ENCODE measurements at places on chromosomes 3 and 15.

GRCh38 chr3:138234401-138235179 is 47.5 kb downstream of the ARMC8 start:
- no peaks in the 10 kb centered on the region for H3K36me3 ChIP-seq
- H3K4me3 ChIP-seq: no peak overlapping the region
- no peak overlapping the region for H3K27ac ChIP-seq
- DNase-seq: no peak
- H3K4me1 ChIP-seq: peaks cover 3% of the 10 kb centered on the region

DNA sequence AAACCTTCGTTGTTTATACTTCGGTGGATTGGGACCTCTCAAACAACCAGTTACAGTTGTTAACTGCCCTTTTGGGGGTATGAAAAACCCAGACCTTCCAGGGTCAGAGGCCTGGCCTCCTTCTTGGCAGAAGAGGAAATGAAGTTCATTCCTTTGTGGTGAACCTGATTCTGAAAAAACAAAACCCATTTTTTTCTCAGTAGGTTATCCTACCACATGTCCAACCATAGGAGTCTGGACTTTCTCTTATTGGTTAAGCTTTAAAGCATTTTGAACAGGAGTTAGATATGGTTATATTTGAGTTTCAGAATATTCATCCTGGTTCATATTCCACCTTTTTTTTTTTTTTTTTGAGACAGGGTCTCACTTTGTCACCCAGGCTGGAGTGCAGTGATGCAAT is 7.2 kb upstream of the LACTB start:
- DNase-seq: no peak
- peaks cover 6% of the 10 kb centered on the region for H3K36me3 ChIP-seq
- H3K27me3 ChIP-seq: peaks cover 2% of the 10 kb centered on the region

GRCh38 chr3:188431040-188431439 is 277.1 kb downstream of the LPP start:
- H3K36me3 ChIP-seq: peaks cover 9% of the 10 kb centered on the region
- peaks cover 46% of the 10 kb centered on the region for H3K4me1 ChIP-seq
- no peak overlapping the region for H3K27ac ChIP-seq
- peaks cover 2% of the 10 kb centered on the region for H3K27me3 ChIP-seq
- DNase-seq: no peak

GRCh38 chr3:1087066-1087560 is 5.7 kb upstream of the CNTN6 start:
- H3K4me1 ChIP-seq: no peaks in the 10 kb centered on the region
- H3K27me3 ChIP-seq: no peaks in the 10 kb centered on the region
- no peaks in the 10 kb centered on the region for H3K36me3 ChIP-seq

DNA sequence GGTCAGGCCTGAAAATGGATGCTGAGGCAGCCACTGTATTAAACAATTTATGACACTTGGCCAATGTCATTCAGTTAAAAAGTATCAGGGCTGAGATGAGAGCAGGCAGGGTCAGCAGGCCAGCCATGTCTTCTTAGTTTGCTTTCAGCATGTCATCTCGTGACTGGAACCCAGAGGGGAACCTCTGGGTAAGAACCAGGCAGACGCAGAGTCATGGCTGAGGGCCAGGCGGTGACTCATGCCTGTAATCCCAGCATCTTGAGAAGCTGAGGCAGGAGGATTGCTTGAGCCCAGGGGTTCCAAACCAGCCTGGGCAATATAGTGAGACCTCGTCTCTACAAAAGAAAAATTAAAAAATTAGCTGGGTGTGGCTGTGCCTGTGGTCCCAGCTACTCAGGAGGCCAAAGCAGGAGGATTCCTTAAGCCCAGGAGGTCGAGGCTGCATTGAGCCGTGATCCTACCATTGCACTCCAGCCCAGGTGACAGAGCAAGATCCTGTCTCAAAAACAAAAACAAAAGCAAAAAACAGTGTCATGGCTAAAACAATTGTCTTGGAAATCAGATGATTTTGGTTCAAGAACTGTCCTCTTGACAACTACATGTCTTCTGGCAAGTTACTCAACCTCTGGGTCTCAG is 11.7 kb downstream of the BCL2L10 start:
- peaks cover 2% of the 10 kb centered on the region for H3K27me3 ChIP-seq
- no peak for DNase-seq
- no peaks in the 10 kb centered on the region for H3K4me1 ChIP-seq
- H3K36me3 ChIP-seq: no peaks in the 10 kb centered on the region
- H3K27ac ChIP-seq: no peak overlapping the region

GRCh38 chr15:91473894-91474545 is 374.0 kb downstream of the SV2B start:
- H3K4me1 ChIP-seq: peaks cover 9% of the 10 kb centered on the region
- no peak for DNase-seq
- H3K4me3 ChIP-seq: no peak overlapping the region
- H3K36me3 ChIP-seq: no peaks in the 10 kb centered on the region
- H3K27me3 ChIP-seq: no peaks in the 10 kb centered on the region

DNA sequence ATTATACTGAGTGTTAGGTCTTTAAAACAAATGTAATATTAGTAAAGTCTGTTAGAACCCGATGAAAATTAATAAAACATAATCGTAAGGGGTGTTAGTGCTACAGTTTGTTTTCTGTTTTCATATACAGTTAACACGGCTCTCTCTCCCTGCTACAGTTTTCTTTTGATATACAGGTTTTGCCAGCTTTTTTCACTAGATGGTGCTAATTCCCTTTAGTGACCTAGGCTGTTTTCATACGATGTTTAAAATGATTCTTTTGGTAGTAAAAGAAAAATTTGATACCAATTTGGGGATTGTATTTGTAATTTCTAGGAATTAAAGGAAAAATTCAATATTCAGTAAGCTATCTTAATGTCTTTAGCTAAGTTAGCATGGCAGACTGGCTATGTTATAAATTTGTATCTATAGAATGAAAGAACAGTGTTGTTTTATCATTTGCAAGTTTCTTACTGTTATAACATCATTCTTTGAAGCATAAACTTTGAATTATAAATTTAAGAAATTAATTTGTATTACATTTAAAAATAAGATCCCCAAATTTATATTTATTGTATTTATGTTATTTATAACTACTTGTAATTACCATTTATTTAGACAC is 11.5 kb downstream of the APH1B start:
- H3K4me3 ChIP-seq: no peak overlapping the region
- no peak for DNase-seq
- no peaks in the 10 kb centered on the region for H3K27me3 ChIP-seq
- peaks cover 40% of the 10 kb centered on the region for H3K4me1 ChIP-seq

DNA sequence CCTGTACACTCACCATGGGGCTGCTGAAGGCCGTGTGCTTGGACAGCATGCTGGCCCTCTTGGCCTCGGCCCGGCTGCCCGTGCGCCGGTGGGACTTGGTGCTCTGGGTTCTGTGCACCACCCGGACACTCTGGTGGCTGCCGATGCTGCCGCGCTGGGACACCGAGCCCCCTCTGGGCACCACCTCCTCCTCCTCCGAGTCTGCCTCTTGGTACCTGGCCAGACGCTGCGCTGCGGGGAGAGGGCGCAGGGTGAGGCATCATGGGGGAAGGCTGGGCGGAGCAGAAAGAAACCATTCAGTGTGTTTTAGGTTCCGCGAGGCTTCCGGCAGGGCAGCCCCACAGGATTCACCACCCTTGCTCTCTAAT is 145.0 kb downstream of the ATP10A start:
- no peak overlapping the region for H3K4me3 ChIP-seq
- H3K4me1 ChIP-seq: peaks cover 3% of the 10 kb centered on the region
- no peaks in the 10 kb centered on the region for H3K36me3 ChIP-seq

GRCh38 chr3:14989943-14990779 is 42.8 kb downstream of the NR2C2 start:
- no peak overlapping the region for H3K27ac ChIP-seq
- H3K27me3 ChIP-seq: no peaks in the 10 kb centered on the region
- no peak for DNase-seq
- no peak overlapping the region for H3K4me3 ChIP-seq
- no peaks in the 10 kb centered on the region for H3K36me3 ChIP-seq

DNA sequence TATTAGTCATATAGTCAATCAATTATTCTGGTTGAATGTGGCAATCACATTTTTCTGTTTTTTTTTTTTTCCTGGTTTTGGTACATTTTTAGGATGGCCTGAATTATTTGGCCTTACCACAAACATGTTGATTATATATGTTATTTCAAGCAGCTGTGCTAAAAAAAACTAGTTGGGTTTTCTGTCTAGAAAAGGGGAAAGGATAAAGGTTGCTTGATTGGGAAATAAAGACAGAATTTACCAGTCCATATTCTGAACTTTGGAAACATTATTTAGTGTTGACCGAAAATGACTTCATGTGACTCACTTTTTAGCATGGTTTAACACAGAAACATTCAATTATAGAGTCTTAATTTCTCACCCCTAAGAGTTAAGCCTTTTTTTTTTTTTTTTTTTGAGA is 8.1 kb downstream of the MORF4L1 start:
- no peak for DNase-seq
- H3K36me3 ChIP-seq: peaks cover 5% of the 10 kb centered on the region
- no peak overlapping the region for H3K4me3 ChIP-seq
- no peaks in the 10 kb centered on the region for H3K27me3 ChIP-seq
- H3K27ac ChIP-seq: no peak overlapping the region

GRCh38 chr3:46007280-46007679 is 11.7 kb upstream of the FYCO1 start:
- peaks cover 2% of the 10 kb centered on the region for H3K27me3 ChIP-seq
- no peak overlapping the region for H3K4me3 ChIP-seq
- DNase-seq: no peak
- H3K27ac ChIP-seq: no peak overlapping the region
- peaks cover 4% of the 10 kb centered on the region for H3K4me1 ChIP-seq
- H3K36me3 ChIP-seq: no peaks in the 10 kb centered on the region

DNA sequence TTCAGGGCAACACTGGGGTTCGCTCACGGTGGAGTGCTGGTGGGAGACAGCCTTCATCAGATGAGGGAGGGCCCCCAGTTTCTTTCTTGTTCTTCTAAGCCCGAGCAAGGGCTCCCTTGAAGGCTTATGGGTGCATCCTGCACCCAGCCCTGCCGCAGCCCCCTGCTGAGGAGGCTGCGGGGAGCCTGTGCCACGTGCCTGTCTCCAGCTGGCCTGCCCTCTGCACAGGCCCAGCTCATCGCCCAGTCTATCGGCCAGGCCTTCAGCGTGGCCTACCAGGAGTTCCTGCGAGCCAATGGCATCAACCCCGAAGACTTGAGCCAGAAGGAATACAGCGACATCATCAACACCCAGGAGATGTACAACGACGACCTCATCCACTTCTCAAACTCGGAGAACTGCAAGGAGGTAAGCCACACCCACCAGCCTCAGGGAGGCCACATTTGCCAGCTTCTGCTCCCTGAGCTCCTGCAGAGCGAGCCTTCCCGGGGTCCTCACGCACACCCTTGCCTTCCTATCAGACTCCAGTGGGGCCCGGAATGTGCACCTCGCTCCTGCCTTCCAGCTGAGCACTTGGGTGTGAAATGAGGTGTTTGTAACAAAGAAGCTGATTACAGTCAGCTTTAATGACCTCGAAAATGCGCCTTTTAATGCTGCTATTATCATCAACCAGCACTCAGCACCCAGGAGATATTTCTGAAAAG is 164.3 kb downstream of the NSMCE3 start:
- H3K36me3 ChIP-seq: peaks cover 7% of the 10 kb centered on the region
- no peak overlapping the region for H3K4me3 ChIP-seq
- H3K4me1 ChIP-seq: no peaks in the 10 kb centered on the region
- H3K27me3 ChIP-seq: peaks cover 9% of the 10 kb centered on the region
- H3K27ac ChIP-seq: no peak overlapping the region

- DNase-seq: no peak
- peaks cover 16% of the 10 kb centered on the region for H3K4me1 ChIP-seq
- H3K4me3 ChIP-seq: no peak overlapping the region
- peaks cover 5% of the 10 kb centered on the region for H3K36me3 ChIP-seq
- peaks cover 4% of the 10 kb centered on the region for H3K27me3 ChIP-seq
Measured at GRCh38 chr15:65182538-65182937, 2.6 kb downstream of the CLPX start.

- H3K27me3 ChIP-seq: no peaks in the 10 kb centered on the region
- H3K4me3 ChIP-seq: no peak overlapping the region
- no peak overlapping the region for H3K27ac ChIP-seq
- no peaks in the 10 kb centered on the region for H3K36me3 ChIP-seq
Measured at GRCh38 chr3:177461765-177462164, 264.5 kb upstream of the TBL1XR1 start.

DNA sequence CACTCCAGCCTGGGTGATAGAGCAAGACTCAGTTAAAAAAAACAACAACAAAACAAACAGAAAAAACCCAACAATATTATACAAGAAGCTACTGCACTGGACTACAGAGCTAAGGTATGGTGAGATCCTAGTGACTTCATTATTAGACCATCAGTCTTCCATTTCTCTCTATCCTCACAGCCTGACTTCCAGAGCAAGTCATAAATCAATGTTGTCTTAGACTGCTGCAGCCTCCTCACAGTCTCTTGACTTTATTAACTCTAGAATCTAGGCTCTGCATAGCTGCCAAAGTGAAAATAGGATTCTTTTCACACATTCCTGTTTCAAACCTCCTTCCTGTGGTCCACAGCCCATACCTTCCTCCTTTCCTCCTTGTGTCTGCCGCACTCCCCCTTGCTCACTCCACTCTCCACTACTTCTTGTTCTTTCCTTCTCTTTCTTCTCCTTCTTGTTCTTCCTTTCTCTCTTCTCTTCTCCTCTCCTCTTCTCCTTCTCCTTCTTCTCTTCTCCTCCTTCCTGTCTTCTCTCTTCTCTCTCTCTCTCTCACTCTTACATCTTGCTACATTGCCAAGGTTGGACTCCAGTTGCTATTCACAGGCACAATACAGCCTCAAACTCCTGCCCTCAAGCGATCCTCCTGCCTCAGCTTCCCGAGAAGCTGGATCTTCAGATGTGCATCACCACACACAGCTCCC is 49.4 kb downstream of the CCR4 start:
- DNase-seq: no peak
- no peak overlapping the region for H3K4me3 ChIP-seq
- H3K27me3 ChIP-seq: peaks cover 2% of the 10 kb centered on the region
- peaks cover 27% of the 10 kb centered on the region for H3K36me3 ChIP-seq

DNA sequence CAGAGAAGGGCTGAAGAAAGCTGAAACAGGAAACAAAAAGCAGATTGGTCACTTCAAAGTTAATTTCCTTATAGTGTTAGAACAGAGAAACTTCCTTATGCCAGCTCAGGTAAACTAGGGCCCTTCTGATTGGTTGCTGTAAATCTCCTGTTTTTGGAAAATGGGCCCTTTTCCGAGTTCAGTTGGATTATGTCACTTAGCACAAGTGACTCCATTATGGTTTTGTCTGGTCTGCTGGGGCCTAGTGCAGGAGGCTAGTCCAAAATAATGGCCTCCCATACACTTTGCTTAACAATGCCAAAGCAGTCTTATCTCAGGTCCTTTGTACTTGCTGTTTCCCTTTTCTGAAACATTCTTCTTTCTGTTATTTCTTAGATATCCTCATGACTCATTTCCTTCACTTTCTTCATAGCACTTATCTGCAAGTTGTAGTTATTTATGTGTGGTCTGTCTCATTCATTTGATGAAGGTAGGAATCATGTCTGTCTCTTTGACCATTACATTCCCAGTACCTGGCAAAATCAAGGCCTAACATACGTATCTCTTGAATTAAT is 7.7 kb upstream of the DCP1A start:
- DNase-seq: no peak
- H3K4me1 ChIP-seq: peaks cover 50% of the 10 kb centered on the region
- H3K27me3 ChIP-seq: peaks cover 1% of the 10 kb centered on the region
- no peak overlapping the region for H3K4me3 ChIP-seq
- H3K27ac ChIP-seq: peak overlapping the region; percentile 84
- H3K36me3 ChIP-seq: no peaks in the 10 kb centered on the region

Data from endothelial cell (in vitro differentiated cells).